Activated T-cell treated with anti-CD3 and anti-CD28 coated beads, Interleukin-2, amount 50 U/mL, for 24 hours (primary cell): ENCODE measurements at places on chromosomes 12 and 14.

- DNase-seq: no peak
Observed at GRCh38 chr12:50069539-50069938, 12.1 kb downstream of the ASIC1 start.

GRCh38 chr12:105218434-105218833, 17.5 kb downstream of the APPL2 start:
- no peak for DNase-seq

GRCh38 chr12:131135311-131135785, 181.6 kb downstream of the ADGRD1 start:
- no peak for DNase-seq

DNA sequence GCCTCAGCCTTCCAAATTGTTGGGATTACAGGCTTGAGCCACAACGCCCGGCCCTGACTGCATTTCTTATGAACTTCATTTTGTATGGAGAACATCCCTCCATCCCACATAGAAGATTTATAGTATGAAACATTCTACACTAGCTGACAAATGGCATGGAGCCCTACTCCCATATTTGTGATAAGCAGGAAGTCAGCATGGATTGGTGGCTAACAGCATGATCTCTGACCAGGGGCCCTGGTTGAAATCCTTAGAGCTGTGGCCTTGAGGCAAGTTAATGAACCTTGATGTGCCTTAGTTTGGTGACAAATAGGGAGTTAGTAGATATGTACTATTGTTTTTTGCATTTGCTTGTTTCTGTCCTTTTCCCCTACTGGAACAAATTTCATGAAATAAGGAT, 12.3 kb downstream of the IFI27L1 start:
- no peak for DNase-seq

DNA sequence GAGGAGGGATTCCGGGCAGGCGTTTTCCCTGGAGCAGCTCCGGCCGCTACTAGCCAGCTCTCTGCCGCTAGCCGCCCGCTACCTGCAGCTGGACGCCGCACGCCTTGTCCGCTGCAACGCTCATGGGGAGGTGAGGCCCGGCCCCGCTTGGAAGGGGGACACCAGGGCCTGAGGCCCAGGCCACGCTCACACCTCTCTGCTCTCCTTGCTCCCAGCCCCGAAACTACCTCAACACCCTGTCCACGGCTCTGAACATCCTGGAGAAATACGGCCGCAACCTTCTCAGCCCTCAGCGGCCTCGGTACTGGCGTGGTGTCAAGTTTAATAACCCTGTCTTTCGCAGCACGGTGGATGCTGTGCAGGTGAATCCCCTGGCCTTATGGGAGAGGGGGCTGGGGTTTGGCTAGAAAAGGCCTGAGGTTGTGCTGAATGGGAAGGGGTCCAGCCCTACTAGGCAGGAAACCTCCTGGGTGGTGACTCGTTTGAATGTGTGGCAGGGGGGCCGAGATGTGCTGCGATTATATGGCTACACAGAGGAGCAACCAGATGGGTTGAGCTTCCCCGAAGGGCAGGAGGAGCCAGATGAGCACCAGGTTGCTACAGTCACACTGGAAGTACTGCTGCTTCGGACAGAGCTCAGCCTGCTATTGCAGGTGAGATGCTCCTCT, 597 bp downstream of the RNF31 start:
- no peak for DNase-seq

- no peak for DNase-seq
Observed at GRCh38 chr14:102779574-102780315, 2.5 kb downstream of the TRAF3 start.

DNA sequence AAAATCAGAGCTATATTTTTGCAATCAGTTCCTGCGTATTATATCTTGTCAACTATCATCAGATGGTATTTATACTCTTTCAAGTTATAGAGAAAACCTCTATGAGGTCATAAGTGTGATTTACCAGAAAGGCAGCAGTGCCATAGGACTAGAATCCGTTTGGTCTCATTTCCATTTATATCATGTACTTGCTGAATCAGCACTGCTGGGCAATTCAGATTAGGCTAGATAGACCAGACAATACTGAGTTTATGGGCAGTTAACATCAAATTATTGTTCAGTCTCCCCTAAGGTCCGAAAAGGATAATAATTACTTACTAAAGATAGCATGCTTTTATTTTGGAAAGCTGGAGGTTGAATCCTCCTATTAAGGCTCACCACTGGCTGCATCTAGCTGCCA, 6.8 kb upstream of the KERA start:
- DNase-seq: no peak

GRCh38 chr12:25994901-25995625, 36.6 kb downstream of the RASSF8 start:
- no peak for DNase-seq

- DNase-seq: no peak
Observed at GRCh38 chr12:79954037-79954610, 19.2 kb upstream of the PPP1R12A start.

DNA sequence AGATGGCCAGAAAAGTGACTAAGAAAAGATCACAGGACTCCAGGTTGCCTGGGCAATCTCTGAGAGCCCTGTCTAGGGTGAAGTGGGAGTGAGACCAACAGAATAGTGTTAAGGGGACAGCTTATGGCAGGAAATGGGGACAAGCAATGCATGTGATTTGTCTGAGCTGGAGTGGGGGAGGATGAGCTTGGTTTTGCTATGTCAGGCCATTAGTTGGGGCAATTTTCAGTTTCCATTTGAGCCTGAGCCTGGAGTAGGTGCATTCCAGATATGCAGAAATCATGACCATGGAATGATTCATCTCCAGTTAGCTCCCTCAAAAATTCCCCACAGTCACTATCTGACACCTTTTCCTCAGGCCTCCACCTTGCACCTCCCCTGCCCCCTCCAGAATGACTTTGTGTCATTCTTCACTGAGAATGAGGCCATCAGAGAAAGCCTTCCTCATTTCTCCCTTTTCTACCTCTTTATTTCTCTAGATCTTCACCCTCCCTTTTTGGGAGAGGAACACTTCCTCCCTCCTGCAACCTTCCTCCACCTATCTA, 150.9 kb upstream of the PLEKHG7 start:
- DNase-seq: peak; percentile 50

GRCh38 chr12:39490500-39491282, 47.8 kb upstream of the KIF21A start:
- no peak for DNase-seq

- no peak for DNase-seq
Observed at GRCh38 chr12:14416658-14417057, 51.2 kb downstream of the ATF7IP start.

DNA sequence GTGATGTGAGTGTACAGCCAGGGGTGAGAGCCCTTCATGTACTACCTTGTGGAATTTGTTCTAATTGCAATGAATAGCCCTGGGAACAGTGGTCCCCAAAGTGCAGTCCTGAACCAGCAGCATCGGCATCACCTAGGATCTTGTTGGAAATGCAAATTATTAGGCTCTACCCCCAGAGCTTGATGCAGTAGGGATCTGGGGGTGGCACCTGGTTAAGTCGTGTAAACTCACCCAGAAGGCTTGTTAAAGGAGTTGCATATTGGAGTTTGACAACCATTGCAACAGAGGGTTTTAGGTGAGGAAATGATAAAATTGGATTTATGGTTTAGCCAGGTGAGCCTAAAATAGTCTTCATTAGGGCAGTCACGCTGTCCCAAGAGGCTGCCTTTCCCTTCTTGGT, 73.2 kb downstream of the PLEKHG3 start:
- no peak for DNase-seq

- DNase-seq: no peak
Observed at GRCh38 chr12:53860426-53861345, 77.9 kb upstream of the HOXC13 start.

- DNase-seq: no peak
Observed at GRCh38 chr14:88707088-88707487, 85.7 kb downstream of the EML5 start.

DNA sequence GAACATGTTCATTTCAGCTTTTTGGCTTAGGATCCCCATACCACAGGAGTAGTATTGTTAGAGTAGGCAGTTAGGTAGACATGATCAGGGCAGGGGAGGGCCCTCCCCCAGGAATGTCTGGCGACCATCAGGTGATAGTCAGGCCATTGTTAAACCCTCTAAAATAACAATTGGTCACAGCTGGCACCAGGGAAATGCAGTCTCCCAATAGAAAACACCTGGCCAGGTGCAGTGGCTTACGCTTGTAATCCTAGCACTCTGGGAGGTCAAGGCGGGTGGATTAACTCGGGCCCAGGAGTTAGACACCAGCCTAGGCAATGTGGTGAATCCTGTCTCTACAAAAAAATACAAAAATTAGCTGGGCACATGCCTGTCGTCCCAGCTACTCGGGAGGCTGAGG, 187.1 kb downstream of the MON2 start:
- no peak for DNase-seq

DNA sequence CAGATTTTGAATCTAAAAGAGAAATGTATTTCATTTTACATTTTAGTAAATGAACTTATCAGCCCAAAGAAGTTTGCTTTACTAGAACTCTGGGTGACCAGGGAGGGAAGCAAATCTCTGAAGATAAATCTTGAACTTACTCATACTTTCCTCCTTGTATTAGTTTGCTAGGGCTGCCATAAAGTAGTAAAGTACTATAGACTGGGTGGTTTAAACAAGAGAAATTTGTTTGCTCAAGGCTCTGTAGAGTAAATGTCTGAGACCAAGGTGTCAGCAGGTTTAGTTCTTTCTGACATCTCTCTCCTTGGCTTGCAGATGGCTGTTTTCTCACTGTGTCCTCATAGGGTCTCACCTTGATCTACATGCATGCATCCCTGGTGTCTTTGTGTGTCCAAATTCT, 926.0 kb downstream of the DIO2 start:
- DNase-seq: no peak

DNA sequence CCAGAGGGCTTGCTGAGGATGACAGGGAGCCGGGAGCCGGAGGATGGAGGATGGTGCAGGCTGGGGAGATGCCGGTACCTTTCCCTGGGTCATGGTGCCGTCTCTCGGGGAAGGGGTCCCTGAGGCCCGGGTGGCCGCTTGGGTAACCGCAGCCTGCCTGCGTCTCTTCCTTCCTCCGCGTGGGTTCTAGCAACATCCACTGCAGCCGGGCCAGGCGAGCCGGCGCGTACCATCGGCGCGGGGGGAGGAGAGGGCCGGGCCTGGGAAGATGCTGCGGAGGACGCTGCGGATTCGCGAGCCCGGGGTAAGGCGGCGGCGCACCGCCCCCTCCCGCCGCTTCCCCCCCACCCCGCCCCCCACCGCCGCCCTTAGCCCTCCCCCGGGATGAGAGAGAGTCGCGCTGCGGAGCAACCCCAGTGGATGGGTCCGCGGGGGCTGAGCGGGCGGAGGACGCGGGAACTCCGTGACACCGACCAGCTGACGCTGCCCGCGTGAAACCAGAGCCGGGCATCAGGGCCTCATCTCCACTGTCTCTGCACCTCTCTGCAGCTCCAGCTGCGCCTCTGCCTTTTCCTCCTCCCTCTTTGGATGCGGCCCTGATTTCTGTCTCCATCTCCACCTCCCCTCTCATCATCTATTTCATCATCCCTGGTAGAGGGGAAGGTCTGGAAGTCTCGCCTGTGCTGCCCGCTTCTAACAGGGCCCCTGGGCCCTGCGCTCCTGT, at the start of gene FAIM2:
FAIM2 (minus strand) TSS at position 201 of the 724 bp plus-strand sequence; CDS start at position 93, 108 bp downstream.
- DNase-seq: peak; percentile 67

- DNase-seq: no peak
Observed at GRCh38 chr14:102066041-102066451, 20.8 kb downstream of the HSP90AA1 start.

GRCh38 chr12:44999355-44999754, 51.5 kb downstream of the DBX2 start:
- DNase-seq: no peak

DNA sequence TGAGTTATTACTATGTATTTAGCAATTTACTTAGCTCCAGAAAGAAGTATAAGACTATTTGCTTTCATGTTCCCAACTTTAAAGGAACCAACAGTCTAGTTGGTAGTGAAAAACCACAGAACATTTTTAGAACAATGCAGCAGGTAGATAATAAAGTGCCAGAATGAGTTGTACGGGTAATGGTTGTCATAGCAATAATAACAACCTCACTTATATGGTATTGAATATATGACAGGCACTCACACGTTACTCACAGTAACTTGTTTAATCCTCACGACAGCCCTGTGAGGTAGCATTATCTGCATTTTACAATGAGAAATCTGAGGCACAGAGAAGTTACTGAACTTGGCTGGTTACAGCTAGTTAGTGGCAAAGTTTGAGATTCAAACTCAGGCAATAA, 10.6 kb upstream of the GAPDH start:
- DNase-seq: no peak
